ENCODE measurements at places on chromosomes 2 and 18.

GRCh38 chr2:102753563-102754159 is 8.2 kb upstream of the TMEM182 start:
- DNase-seq, result peak; percentile 74

DNA sequence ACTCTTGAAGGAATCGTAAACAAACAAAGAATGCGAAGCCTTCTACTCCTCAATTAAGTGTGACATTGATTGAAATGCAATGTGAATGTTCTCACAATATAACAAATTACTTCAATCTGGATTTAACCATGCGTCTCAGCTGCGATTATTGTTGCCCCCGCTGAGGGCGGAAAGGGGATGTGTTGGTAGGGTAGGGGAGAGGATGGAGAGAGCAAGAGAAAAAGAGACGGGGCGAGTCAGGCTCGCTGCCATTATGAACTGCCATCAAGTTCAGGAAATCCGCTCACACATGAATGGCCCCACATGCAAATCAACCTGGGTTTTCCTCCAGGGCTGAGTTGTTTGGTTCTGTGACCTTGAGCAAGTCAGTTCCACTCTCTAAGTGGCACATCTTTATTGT is 129.8 kb downstream of the PXDN start:
- no peak for DNase-seq

DNA sequence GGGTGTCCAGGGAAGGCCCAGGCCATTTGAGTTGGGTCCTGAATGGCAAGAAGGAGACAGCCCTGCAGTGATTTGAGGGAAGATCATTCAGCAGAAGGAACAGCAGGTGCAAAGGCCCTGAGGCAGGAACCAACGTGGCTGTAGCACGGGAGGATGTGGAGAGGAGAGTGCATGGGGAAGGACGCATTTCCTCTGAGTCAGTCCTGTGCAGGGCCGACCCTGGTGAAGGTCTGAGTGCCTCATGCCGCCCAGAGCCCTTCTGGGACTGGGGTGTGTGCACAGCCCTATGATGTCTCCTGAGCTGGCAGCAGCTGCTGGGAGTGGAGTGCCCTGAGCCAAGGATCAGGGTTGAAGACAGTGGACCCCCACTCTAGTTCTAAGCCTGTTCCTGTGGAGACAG is 17.9 kb upstream of the ARHGEF4 start:
- DNase-seq, result no peak

- peak; percentile 20 for DNase-seq
These were observed 134.7 kb downstream of the MCFD2 start for GRCh38 chr2:46780801-46781445.

DNA sequence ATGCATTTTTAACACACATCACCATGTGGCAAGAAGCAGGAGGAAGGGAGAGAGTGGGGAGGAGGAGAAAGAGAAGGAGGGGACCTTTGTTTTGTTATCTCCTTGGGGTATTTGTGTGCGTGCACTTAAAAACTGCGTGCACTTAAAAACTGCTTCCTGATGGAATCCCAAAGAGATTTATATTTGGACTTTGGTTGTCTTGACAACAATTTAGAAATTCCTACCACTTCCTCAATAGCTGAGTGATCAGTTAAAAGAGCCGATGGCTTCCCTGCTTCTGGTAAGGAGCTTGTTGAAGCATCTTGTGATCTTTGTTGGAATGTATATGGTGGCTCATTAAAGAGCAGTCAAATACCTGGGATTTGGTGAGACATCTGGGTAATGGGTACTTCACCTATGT is 4.5 kb downstream of the RAB31 start:
- DNase-seq, result peak; percentile 17

DNA sequence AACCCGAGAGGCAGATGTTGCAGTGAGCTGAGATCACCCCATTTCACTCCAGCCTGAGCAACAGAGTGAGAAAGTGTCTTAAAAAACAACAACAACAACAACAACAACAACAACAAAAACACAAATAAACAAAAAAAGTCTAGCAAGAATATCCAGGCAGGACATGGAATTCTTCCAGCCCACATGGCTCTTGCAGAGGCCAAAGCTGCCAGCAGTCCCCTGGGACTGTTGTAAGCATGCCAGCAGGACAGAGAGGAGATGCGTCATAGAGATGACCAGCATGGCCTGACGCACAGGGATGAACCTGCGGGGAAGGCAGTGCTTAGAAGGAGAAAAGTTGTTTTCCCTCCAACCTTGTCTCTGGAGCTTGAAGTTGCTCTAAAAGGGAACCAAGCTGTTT is 182.3 kb upstream of the PGAP1 start:
- no peak for DNase-seq

GRCh38 chr2:112534826-112535225 is 7.4 kb upstream of the POLR1B start:
- DNase-seq, result no peak

GRCh38 chr2:57891086-57891712 is 155.4 kb upstream of the VRK2 start:
- DNase-seq, result no peak

- DNase-seq, result no peak
These were observed 184.8 kb downstream of the PRKCE start for GRCh38 chr2:45836316-45836715.

DNA sequence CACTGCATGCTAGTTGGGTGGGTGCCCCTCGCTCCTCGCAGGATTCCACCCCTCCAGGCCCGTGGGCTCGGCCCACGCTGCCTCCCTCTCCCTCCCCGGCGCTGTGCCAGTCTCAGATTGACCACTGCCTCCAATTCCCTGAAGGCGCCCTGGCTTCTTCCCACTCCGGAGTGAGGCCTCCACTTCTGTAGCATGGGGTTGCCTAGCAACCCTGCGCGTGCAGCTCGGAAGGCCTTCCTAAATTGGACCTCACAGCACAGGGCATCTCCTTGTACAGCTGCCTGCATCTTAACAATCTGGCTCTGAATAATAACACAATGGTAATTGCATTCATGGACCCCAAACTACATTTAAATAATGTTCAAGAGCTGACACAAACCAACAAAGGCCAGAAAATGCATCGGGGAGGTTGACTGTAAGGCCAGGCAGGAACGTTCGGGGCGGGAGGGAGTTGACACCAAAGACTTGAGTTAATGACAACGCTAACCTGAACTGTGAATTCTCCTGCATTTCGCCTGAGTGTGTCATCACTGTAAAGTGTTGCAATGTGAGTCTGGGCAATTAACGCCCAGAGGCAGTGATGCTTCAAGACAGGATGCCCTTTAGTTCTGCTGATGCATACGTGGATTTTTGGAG is 222.9 kb downstream of the ZBTB7C start:
- DNase-seq, result no peak

DNA sequence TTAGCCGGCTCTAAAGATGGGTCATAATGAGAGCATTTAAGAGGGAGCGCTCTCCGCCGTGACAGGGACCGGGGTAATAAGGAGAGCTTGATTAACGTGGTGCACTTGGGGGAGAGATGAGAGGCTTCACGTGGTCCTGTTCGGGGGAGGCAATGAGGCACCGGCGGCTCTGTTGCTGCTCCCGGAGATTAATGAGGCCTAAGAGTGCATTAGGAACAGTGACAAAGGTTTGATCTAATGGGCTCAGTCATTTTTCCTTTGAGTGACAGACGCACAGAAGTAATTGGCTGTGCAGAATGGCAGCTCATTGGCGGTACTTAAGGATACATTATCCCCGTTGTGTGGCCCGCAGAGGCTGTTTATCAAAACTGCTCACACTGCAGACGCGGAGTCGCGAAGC is 250.7 kb downstream of the GBX2 start:
- DNase-seq, result no peak
